ENCODE measurements at places on chromosomes 16 and 17.

DNA sequence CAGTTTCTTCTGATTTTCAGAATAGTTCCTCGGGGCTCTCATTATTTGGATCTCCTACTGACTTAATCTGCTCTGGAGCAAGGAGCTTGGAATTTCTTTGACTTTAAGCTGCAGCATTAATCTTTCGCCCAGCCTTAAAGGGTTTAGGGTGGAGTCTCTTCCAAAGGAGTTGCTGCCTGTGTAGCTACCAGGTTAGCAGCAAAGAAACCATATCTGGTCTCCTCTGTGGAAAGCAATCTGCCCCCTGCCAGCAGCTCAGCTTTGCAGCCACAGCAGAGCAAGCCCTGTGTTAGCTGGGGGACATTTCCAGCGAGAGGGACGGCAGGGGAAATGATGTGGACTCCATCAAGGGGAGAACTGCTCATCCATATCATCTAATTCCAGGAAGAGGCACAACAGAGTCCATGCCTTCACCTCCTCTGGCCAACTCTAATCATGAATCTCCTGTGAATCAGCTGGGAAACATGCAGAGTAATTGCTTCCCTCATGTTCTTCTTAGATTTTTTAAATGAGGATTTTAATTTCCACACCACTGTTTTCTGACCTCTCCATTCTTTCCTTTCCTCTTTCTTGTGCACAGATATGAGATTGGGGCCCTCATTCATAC lies 827.6 kb upstream of the CA10 start:
- DNase-seq: no peak

GRCh38 chr16:25586826-25587225 lies 104.9 kb upstream of the HS3ST4 start:
- no peak for DNase-seq

- no peak for DNase-seq
These were observed 14.9 kb downstream of the NAGPA start for GRCh38 chr16:5018793-5019192.

DNA sequence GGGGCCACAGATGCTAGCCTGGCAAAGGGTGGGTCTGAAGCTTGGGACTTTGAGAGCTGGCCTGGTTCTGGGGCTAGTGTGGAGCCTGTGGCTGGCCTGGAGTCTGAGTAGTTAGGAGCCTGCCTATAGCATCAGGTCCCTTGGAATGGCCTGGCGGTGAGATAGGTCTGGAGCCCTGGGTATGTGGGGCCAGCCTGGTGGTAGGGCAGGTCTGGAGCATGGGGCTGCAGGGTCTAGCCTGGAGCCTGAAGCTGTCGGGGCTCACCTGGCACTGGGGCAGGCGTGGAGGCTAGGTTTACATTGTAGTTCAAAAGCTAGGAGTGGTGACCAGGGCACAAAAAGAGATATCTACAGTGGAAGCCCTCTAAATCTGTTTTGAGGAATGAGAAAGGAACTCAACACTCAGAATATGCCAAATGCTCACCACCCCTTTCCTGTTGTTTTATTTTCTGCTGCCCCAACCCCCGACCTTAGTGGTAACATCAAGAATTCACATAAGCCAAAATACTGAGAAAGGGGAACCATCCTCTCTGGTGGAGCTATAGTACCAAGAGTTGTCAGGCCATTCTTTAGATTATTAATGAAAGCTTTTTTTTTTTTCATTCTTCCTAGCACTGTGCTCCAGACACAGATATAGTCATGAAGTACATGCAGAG lies 100.3 kb downstream of the TANC2 start:
- no peak for DNase-seq

- no peak for DNase-seq
These were observed 5.3 kb downstream of the PDK2 start for GRCh38 chr17:50100480-50100883.

DNA sequence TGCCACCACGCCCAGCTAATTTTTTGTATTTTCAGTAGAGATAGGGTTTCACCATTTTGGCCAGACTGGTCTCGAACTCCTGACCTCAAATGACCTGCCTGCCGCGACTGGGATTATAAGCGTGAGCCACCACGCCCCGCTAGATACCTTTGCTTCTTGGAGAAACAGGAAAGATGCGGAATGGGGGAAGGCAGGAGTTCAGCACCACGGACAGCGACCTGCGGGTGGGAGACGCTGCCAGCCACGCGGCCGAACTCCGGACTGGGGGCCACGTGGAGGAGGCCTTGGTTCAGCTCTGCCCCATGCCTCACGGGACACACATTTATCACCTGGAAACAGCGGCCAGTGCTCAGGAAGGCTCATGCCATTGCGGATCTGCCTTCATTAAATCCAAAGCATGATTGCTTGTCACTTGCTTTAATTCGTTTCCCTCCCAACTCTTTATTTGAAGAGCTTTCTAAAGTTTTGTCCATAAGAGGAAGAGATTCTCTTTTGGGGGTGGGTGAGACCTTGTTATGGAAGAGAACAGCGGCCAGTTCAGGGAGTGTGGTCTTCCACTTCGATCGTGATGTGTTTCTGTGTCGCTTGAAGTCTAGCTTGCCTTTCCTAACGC lies 219.9 kb downstream of the ENGASE start:
- no peak for DNase-seq

- DNase-seq: no peak
These were observed 52.3 kb upstream of the HNF1B start for GRCh38 chr17:37797206-37797605.

DNA sequence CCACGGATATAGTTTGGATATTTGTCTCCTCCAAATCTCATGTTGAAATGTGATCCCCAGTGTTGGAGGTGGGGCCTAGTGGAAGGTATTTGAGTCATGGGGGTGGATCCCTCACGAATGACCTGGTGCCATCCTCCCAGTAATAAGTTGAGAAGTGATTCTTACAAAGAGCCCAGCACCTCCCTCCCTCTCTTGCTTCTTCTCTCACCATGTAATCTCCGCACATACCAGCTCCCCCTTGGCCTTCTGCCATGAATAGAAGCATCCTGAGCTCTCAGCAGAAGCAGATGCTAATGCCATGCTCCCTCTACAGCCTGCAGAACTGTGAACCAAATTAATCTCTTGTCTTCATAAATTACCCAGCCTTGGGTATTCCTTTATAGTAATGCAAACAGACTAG lies 41.9 kb upstream of the RBBP6 start:
- DNase-seq: no peak

GRCh38 chr17:2701996-2702741 lies 9.4 kb downstream of the CLUH start:
- DNase-seq: no peak

- no peak for DNase-seq
These were observed 90.6 kb upstream of the CDH5 start for GRCh38 chr16:66275775-66276428.

DNA sequence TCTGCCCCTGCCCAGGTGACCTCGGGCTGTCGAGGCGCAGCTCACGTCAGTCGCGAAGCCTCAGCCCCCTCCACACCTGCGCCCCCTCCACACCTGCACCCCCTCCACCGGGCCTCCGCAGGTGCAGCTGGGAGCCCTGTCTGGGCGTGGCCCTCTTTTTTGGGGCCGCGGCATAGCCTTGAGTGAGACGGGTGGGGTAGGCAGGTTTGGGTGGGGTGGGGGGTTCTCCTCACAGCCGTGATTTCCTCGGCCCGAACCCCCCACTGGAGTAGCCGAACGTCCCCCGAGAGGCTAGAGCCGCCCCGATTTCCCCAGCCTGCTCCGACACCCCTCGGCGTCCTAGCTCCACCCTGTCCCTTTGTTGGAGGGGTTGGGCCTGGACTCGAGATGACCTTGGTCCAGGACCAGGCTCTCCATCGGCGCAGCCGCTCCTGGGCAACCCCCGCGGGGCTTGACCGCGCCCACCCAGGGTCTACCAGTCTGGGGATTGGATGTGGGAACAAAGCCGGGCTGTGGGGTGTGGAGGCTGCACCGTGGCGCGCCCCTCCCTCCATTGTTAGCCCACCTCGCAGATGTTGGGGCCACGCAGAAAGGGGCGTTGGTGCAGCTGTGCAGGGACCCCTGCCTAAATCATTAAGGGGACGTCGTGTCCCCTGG lies 626 bp downstream of the TUBB3 start:
- peak; percentile 30 for DNase-seq

GRCh38 chr17:58156839-58157803 lies 8.9 kb downstream of the OR4D1 start:
- DNase-seq: peak; percentile 25

- no peak for DNase-seq
These were observed 98.4 kb downstream of the ADCY9 start for GRCh38 chr16:4017807-4018206.

DNA sequence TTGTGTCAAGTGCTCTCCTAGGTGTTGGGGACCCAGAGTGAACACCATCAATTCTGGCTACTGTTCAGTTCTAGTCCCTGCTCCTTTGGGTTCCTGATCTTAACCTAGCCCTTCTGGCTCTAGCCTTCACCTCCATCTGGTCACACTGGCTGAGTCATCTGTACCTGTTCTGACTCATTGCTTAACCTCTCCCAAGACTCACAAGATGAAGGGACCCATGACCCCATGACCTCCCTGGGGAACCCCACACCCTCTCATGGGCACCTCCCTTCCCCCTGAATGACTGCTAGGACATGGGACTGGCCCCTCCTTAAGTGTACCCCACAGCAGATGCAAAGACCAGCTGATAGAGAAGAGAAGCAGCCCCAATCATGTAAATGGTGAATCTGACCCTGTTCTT lies 345.8 kb upstream of the CDH5 start:
- no peak for DNase-seq

DNA sequence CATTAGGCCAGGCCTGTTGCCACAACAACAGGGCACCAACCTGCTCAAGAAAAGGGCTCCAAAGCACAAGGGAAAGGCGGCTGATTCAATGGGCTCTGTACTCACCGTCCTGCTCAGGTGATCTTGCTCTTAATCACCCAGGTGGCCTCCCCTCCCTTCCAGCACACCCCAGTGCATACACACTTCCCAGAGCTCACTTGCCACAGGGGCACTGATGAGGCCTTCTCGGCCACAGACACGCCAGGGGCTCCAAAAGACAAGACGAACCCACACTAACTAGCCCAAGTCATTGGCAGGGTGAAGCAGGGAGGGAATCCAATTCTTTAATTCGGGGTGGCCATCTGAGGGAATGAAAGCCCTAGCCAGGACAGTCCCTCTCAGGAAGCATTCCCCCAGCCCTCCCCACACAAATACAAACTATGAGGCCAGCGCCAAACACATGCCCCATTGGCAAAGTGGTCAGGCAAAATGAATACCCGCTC lies 1.4 kb downstream of the MYO18A start:
- DNase-seq: no peak

- DNase-seq: no peak
These were observed 179.0 kb downstream of the CCT6B start for GRCh38 chr17:34782271-34782670.

- no peak for DNase-seq
These were observed 186.0 kb downstream of the WWOX start for GRCh38 chr16:78285437-78285922.

- DNase-seq: no peak
These were observed 120.7 kb upstream of the MAF start for GRCh38 chr16:79721270-79721669.

- DNase-seq: no peak
These were observed 2.6 kb downstream of the CRYM start for GRCh38 chr16:21275529-21275928.
